ENCODE measurements at places on chromosomes 3 and 15.

DNA sequence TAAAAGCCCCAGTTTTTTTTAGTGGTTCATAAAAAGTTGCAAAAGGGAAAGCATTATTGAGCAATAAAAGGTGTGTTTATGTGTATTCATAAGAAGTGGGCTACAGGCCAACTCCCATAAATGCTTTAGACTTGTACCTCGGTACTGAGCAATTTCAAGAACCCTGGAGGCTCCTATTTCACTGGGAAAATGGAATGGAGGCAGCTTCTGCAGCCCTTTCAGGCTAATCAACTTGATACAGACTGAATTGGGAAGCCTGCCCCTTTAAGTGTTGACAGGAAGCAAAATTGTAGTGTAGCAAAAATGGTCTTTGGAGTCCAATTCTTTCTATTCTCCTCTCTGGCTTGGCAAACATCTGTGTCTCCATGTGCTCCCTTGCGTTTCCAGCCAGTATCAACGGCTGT lies 118.8 kb downstream of the ECT2 start:
- DNase-seq, result peak; percentile 15

GRCh38 chr3:143416229-143416628 lies 296.7 kb downstream of the CHST2 start:
- DNase-seq, result no peak

GRCh38 chr15:45134046-45134445 lies 4.3 kb downstream of the DUOX1 start:
- no peak for DNase-seq

DNA sequence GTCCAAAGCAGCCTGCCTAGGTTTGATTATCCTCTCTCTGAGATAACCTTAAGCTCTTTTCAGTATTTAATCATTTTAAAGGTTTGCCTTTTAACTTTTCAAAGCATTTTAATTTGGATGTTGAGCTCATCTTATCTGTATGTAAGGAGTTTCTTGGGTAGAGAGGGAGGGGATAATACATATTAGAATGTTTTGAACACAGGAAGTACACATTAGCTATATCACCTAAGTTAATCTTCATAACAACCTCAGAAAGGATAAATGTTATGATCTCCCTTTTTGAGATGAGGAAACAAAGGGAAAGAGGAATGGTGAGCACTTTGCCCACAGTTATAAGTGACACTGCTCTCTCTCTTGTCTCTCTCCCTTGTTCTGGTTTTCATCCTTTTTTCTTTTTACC lies 2.2 kb upstream of the CD47 start:
- DNase-seq, result no peak
